Activated T-helper 1 cell treated with anti-CD3 and anti-CD28 coated beads, Interleukin-12 subunit alpha, Interleukin-12 subunit beta, Interleukin-2, Interleukin-4 antibody, amounts not matched to agents 30 ng/mL and 10 ng/mL and 1 ng/mL, durations not matched to agents 14 hours and 24 hours and 36 hours (primary cell): ENCODE measurements at places on chromosomes 12 and 14. TPM values are rescaled to one million over a fixed set of nuclear protein-coding genes. Genes with fewer than 3 reads are reported as not detected.

PLEK2 gene
- 0.57 and 1.5 TPM in 2 replicates for total RNA-seq

RALGAPA1 gene
- 40.3 and 48.5 TPM in 2 replicates for total RNA-seq

DNA sequence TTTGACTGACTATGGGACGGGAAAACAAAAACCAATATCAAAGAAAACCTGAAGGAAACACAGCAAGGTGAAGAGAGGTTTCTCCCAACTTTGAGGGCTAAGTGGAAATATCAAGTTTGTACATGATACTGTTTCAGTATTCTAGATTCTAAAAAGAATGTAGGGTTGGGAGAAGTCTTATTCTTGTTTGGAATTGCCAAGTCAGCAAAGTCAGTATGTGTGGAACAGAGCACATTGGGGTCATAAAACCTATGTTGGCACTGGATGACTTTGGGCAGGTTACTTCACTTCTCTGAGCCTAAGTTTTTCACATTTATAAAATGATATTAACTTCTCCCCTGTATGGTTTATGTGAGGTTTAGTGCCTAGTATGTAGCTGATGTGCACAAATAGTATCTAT, 182.2 kb downstream of the ANO4 start:
- no peak for DNase-seq

GRCh38 chr12:29710104-29710503, 73.6 kb downstream of the TMTC1 start:
- no peak for DNase-seq

CELA1 gene
- total RNA-seq = not detected in 2 replicates
